EH (cell line): ENCODE measurements at places on chromosomes 4 and X.

GRCh38 chr4:86970447-86971354, 35.9 kb downstream of the AFF1 start:
- DNase-seq = no peak

GRCh38 chr4:184344435-184344834, 126.8 kb upstream of the ENPP6 start:
- DNase-seq = no peak

DNA sequence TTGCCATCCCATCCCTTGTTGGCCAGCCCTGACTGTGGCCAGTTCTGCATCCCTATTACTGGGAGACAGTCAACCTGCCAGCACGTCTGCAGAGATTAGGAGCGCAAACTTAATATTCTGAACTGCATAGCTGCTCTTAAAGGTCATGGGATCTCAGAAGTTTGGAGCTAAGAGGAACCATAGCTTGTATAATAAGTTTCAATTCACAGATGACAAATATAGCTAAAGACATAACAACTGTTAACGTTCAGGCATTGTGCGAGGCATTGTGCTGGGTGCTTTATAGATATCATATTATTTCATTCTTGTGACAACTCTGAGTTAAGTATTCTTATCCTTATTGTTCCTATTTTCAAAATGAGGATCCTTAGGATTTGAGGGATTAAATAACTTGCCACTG, 3.7 kb downstream of the SCARB2 start:
- DNase-seq = no peak

- no peak for DNase-seq
Observed at GRCh38 chr4:13605330-13605729, 22.2 kb downstream of the BOD1L1 start.

DNA sequence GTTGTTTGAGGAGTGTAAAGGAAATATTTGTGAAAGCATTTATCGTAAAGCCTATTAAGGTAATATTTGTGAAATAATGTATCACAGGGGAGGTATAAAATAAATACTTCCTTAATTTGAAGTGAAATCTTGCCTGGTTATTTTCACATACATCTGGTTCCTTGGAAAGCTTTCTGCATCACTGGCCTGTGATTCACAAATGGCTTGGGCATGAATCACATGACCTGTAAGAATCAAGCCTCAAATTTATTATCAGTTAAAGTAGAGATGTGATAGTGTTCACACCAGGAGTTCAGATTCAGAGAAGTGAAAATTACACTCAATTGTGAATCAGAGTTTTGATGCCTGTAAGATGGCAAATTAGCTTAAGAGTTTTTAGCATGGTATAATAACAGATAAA, 1911.4 kb downstream of the STIM2 start:
- peak; percentile 78 for DNase-seq

- no peak for DNase-seq
Observed at GRCh38 chr4:160235285-160235684, 1132.4 kb downstream of the RAPGEF2 start.

- no peak for DNase-seq
Observed at GRCh38 chr4:152727784-152728183, 48.0 kb upstream of the TMEM154 start.

GRCh38 chrX:110703641-110704040, 92.0 kb downstream of the CHRDL1 start:
- DNase-seq = no peak

- no peak for DNase-seq
Observed at GRCh38 chr4:122508083-122508482, 51.6 kb upstream of the IL2 start.

DNA sequence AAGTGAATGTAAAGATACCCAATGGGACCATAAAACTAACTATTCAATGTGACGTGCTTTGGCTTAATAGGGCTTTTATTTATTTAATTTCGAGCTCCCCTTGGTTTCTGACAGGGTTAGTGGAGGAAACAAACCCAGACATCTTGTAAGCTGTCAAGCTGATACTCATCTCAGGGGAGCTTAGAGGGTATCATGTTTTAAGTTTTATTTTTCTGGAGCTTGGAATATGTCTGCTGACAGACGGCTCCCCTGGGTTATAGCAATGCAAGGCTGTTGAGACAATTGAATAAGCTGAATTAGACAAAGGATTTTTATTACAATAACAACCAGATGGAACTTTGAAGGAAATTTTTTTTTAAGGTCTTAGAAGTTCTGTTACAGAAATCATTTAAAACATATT, 456.5 kb downstream of the IL1RAPL1 start:
- no peak for DNase-seq

- DNase-seq = peak; percentile 24
Observed at GRCh38 chrX:69238114-69238886, 73.0 kb upstream of the PJA1 start.

- DNase-seq = no peak
Observed at GRCh38 chr4:145213245-145213644, 32.9 kb upstream of the OTUD4 start.

DNA sequence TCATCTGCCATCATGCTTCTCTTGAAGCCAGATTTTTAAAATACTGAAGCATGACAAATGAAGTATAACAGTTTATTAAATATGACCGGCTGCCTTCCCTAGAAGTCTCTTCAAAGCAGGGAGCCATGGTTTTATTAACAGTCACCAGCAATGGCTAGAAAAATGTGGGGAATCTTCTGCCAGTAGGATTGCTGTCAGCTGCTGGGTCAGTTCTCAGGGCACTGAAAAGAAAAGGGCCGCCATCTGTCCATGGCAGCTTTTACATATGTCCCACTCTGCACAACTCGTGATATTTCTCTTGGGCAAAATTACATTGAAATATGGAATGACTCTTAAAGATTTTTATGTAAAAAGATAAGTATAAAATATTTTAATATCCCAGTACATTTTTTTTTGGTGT, 2.8 kb downstream of the CCNG2 start:
- DNase-seq = peak; percentile 32

DNA sequence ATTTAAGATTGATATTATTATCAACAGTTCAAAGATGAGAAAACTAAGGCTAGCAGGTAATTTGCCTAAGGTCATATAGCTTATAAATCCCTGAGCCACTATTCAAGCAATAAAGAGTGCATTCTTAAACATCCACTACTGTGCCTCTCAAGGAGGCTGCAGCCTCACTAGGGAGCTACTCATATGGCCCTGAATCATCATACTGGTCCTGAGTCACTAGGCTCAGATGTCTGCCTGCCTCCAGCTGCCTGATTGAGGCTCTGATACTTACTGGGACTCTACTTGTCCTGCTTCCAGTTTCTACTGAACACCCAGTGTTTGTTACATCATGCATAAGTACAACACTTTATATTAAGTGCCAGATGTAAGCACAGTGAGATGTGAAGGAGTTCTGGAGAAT, 110.7 kb downstream of the AASDH start:
- DNase-seq = no peak

DNA sequence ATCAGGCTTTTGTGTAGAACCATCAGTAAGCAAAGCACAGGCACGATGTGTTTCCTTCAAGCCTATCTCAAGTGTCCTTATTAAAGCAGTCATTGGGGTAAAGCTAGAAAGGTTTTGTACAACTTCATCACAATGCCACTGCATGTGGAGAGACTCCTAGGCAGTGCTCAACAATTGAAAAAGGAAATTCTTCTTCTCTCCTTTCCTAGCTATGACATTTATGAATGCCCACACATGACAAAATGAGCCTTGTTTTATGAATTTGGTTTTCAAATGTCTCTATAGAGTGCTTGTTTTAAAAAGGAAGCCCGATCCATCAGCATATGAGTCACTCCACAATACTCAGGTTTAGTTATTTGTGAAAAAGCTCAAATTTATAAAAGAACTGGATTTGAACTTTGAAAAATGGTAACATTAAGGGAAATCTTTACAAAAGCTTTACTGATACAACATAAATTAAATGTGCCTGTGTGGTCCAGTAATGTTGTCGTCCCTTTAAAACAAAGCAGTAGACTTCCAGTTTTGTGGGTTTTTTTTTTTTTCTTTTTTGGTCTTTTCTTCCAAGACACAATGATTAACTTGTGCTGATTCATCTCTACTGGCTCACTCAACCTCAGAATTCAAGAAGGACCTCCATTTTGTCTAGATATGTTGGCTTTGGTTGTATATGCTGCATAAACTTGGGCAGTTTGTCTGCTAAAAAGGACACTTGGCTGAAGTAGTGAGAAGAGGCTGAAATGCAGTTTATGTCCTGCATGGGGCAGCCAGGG, 273.8 kb downstream of the GASK1B start:
- no peak for DNase-seq

- DNase-seq = peak; percentile 18
Observed at GRCh38 chrX:45557387-45557786, 356.7 kb upstream of the DIPK2B start.

GRCh38 chr4:82851885-82852750, 38.8 kb downstream of the SEC31A start:
- DNase-seq = peak; percentile 44

DNA sequence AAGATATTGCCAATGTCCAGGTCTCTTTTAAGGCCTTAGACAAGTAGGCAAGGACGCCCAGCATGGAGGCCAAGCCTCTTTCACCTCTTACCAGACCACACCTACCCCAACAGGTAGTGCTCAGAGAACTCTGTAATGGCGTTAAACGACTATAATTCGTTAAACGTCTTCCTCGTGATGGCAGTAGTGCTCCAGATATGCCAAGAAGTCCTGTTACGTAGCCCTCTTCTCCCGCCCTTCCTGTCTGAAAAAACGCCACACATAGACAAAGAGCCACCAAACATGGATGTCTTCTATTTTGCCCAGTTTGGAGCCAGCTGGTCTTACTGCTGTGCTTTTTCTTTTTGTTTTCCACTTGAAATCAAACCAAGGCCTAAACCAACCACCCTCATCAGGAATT, 190.7 kb downstream of the OR13H1 start:
- no peak for DNase-seq

DNA sequence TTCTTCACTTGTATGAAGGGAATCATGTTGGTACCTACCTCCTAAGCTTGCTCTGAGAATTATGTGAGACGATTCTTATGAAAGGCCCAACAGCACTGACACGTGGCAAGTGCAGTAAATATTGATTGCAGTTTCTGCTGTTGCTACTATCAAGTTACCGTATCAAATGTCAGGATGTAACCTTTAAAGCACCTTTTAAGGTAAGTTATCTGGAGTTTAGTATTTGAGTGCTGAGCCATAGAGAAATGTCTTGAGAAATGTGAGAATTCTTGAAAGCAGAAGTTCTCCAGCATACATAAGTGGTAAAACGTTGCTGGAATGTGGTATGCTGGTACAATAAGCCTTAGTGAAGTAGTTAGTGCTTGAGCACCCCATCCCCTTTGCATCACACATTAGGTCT, 90.4 kb downstream of the PHOX2B start:
- no peak for DNase-seq

GRCh38 chr4:3342182-3342854, 49.5 kb downstream of the RGS12 start:
- DNase-seq = peak; percentile 79

DNA sequence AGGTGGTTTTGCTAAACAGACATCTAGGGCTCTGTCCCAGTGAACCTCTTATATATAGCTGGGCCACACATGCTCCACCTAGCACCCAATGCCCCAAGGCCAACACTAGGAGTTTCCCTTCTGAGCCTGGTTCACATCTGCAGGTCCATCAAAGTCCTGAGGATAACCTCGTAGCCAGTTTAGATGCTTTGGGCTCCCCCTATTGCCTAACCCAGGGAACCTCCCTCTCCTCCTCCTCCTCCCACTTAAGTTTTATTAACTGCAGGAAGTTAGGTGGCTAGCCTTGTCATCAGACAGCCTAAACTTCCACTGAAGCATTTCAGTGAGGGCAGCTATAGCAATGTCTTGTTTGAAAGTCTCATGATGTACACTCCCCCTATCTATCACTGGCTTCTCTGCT, 88.0 kb downstream of the GUCY2F start:
- DNase-seq = no peak

GRCh38 chr4:14293582-14293981, 666.1 kb upstream of the BOD1L1 start:
- no peak for DNase-seq

- no peak for DNase-seq
Observed at GRCh38 chr4:32744211-32744610, 2024.0 kb downstream of the PCDH7 start.

DNA sequence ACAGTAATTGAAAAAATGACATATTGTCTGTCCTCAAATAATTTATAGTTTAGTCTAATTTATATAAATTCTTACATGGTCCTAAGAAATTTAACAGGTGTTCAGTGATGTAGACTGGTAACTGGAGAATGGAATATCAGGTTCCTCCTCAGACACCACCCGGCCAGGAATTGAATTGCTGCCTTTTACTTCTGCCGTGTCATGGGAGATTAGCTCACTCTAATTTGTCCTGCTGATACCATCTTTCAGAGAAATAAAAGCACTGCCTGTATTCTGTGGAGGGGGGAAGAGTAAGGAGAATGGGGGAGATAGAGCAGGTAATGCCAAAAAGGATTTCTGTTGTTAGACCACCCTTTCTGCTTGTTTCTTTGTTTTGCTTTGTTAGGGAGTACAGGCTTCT, 125.2 kb upstream of the KLHL4 start:
- no peak for DNase-seq

DNA sequence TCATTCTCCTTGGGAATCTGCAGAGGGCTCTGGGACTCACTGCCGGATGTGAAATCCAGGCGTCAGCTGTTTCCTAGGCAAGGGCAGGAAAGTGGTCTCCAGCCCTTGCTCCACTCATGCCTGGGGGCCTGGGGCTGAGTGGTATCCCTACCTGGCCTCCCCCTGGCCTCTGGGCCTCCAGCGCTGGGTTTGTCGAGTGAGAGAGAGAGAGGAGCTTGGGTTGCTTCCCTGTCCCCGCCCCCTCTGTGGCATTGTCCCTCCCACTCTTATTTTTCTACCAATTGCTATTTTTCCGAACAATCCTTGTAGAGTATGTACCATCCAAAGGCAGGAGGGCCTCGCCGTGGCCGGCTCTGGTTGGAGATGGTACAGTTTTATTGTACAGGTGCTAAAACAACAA, 53.1 kb downstream of the ELF4 start:
- no peak for DNase-seq

- DNase-seq = peak; percentile 0
Observed at GRCh38 chrX:95764972-95765451, 919.6 kb upstream of the DIAPH2 start.

- no peak for DNase-seq
Observed at GRCh38 chr4:22466581-22466980, 49.3 kb downstream of the ADGRA3 start.
